ENCODE measurements at places on chromosomes 12 and 14.

DNA sequence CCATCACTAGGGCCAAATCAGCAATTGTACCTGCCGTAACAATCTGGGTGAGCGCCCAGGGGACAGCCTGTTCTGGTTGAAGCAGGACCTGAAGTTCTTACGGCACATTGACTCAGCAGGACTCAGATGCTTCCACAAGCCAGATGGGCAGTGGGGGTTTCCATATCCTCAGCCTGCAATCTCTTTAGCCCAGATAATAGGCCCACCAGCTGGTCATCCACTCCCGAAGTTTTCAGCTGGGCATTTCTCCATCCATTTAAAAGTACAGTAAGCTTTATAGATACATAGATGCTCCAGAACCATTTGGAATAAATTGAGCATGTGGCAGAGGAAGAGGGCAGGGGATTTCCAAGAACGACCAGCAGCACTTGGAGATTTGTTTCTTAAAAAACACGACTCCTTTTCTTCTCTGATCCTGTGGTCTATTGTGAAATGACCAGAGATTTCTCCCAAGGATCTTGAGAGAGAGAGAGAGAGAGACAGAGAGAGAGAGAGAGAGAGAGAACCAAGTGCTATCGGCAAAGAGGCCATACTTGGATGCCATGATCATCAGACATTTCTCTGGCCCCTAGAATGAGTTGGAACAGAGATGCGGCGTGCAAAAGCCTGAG is 74.8 kb upstream of the PLXNC1 start:
- DNase-seq, result no peak

DNA sequence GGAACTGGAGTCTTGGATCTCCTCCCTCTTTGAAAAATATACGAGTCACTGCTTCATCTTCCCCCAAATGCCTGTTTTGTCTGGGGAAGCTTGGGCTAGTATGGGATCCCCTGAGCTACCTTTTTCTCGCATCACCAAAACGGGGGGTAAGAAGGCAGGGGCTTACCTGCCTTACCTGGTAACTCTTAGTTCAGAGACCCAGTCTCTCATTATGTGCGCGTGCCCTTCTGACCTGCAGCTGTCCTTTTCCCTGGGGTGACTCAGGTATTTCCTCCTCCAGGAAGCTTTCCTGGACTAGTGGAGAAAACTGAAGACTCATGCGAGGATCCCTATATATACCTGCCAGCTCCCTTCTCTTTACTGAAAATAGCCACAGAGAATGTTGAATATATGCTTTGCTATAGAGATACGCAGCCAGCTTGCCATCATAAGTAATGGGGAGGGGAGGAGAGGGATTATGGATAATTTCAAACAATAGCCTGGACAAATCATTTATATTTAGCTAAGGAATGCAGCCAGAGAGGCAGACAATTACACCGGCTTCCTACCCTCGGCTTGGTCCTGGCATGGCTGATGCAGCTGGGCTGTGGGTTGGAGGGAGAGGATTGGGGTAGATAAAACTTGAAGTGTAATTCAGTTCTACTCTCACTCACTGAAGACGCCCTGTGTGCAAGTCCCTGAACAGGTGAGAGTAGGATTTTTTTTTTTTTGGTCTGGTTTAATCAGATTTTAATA is 1.1 kb downstream of the TSPAN9 start:
- no peak for DNase-seq

GRCh38 chr12:112488257-112488876 is 69.6 kb downstream of the PTPN11 start:
- DNase-seq, result no peak

DNA sequence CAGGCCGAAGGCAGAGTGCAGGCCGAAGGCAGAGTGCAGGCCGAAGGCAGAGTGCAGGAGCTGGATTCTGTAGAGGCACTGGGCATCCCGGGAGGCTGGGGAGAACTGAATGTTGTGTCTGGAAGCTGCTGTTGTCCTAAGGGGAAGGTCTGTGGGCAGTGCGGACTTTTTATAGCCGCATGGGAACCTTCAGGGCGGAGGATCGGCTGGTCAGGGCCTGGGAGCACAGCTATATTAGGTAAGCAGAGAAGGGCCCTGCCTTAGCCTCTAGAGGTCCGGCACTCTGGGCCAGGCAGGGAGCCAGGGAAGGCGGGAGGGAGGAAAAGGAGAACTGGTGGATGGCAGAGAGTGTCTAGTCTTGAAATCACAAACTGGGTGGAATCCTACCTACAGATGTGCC is 14.2 kb downstream of the CABP1 start:
- no peak for DNase-seq

DNA sequence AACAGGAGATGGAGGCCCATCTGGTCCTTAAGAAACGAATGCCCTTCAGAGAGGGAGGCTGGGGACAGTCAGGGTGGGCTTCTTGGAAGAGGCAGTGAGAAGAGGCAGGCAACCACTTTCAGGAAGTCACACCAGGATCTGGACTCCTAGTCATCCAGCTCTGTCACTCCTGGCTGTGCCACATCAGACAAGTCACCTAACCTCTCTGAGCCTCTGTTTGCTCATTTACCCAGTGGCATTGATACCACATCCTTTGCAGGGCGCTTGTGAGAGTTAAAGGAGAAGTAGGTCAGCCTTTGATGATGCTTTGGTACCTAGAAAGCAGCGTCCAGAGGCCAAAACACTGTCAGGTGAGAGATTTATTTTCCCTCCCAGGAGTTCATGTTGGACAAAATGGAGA is 11.1 kb downstream of the CCDC197 start:
- DNase-seq, result no peak

- no peak for DNase-seq
Measured at GRCh38 chr12:121916719-121917118, 1.7 kb upstream of the CFAP251 start.

DNA sequence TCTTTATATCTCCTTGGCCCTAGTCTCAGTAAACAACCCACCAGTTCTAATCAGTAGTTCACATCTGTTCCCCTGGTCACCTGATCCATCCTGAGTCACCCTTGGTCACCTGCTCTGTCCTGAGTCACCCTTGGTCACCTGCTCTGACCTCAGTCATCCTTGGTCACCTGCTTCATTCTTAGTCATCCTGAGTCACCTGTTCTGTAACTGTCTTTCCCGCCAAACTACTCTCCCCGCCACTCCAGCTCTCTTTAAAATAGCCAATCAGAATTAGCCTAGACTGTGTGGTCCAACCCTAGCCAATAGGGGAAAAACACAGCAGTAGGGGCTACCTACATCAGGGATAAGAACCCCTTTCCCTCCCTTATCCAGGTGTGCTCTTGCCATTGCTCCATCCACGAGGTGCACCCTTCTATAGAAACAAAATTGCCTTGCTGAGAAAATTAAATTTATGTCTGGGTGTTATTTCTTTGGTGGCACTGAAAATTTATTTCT is 245.4 kb upstream of the DIO3 start:
- DNase-seq, result no peak

DNA sequence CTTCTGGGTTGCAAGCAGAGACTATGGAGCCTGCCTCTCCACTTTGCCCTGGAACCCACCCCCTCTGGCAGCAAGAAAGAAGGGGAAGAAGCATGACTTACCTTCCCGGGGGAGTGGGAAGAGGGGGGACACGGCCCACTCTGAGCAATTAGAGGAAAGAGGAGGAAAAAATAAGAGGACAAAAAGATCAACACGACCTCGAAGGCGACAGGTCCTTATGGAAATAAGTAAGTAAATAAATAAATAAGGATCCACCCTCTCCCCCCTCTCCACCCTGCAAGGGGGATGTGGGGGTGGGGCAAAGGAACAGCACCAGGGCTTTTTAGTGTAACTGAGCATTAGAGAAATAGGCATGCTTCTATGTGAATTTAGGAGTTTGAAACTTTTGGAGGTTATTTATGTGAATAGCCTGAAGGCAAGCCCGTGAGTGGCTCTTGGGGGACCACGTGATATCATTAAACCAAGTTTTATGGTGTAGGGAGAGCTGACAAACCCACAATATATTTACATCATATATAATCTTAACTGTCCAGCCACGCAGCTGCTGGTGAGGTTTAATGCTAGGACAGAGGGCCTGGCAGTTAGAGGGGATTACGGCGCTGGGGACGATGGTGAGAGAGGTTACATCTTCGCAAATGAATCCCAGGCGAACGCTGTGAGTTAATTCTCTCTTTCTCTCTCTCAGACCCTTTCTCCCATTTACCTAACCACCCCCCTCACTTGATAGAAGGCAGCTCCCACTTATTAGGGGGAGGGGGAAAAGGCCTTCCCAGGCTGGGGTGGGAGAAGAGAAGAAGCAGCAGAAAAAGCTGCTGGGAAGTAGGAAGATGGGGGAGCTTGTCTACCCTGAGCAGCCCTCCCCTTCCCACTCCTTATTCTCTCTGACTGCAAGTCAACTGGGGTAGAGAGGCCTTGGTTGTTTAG is 4.8 kb downstream of the HOXC5 start:
- DNase-seq, result no peak

Measured in stimulated activated CD4-positive, alpha-beta T cell treated with anti-CD3 and anti-CD28 coated beads, TNF-alpha, amount 100 ng/mL, for 4 hours (primary cell).